Fibroblast of skin of back (primary cell): ENCODE measurements at places on chromosomes 3 and 15.
A peak's percentile ranks its signal among the peaks of the same experiment; 100 is the strongest.

DNA sequence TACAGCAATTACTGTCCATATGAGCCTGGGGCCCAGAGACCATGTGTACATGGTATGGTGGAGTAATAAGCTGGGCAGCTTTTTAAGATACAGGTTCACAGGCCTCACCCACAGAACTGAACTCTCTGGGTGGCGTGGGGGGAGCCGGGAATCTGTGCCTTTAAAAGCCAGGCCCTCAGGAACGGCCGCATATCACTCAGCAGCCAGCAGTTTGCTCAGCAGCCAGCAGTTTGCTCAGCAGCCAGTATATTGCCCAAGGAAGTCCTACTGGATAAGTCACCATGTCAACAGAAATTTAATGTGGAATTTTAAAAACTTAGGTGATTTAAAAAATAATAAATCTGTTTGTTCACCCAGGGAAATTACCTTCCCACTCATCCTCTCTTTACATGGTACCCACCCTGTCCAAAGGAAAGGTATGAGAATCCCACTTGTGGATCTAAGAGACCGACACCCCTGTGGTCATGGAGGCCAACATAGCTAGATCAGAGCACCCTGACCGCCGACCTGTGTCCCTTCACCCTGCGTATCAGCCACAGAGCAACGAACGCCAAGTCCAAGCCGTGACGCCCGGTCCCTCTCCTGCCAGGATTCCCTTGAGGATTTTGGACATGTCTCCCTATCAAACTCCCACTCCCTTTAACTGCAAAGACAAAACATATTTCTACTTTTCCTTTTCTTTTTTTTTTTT, 95.7 kb upstream of the CHRM5 start:
- DNase-seq = no peak

DNA sequence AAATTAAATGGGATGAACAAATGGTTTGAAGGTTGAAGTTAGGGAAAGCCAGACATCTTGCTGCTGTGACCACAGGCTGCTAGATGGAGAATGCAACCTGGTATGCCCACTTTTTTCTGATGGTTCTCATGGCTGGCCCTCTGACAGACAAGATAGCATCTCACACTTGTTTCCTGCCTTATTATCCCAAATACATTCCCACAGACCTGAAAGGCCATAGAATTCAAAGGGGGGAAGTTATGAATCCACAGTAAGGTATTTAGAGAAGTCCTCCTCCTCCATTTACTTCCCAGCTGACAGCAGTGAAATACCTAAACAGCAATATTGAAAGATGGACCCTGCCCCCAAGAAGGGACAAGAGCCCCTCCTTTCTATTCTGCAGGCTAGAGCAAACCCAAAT, 32.4 kb downstream of the LEO1 start:
- no peak for DNase-seq

- DNase-seq = no peak
Measured at GRCh38 chr15:75368689-75369239, 357 bp upstream of the MAN2C1 start.

GRCh38 chr3:196889844-196890708, 22.4 kb downstream of the SENP5 start:
- peak; percentile 7 for DNase-seq

DNA sequence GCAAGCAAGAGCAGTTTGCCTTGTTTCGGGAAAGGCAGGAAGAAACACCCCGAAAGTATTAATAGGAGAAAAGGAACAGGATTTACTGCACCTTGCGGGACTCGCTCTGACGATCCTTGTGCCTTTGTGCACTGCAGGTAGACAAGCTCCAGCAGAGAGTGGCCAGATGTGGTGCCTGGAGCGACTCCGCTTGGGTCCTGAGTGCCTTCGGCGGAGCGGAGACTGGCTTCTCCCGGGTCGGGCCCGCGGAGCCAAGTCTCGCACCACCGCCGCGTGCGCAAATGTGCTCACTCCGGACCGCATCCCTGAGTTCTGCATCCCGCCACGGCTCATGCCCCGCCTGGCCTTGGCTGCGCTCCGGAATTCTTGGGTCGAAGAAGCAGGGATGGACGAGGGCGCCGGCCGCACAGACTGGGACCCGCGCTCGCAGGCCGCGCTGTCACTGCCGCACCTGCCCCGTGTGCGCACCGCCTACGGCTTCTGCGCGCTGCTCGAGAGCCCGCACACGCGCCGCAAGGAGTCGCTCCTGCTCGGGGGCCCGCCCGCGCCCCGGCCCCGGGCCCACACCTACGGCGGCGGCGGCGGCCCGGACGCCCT, 769 bp downstream of the C2CD4A start:
- peak; percentile 12 for DNase-seq

GRCh38 chr3:192373586-192373985, 353.8 kb downstream of the FGF12 start:
- DNase-seq = no peak

GRCh38 chr3:61986473-61986872, 386.9 kb downstream of the FEZF2 start:
- no peak for DNase-seq

- no peak for DNase-seq
Measured at GRCh38 chr3:163605915-163606314, 1472.4 kb downstream of the SI start.

DNA sequence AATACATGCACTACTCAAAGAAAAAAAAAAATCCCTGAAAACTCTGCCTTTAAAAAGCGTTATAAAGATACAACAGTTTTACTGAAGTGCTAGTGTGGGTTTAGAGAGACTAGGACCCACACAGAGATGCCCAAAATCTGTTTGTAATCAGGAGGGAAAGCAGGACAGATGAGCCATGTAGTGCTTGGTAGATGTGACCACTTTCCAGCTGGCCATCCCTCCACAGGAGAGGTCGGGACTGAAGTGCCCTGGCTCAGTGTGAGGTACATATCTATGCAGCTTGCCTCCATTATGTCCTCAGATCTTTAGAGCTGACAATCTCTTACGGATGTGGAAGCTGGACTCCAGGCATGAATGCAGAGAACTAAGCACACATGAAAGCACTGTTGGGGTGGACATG, 57.5 kb upstream of the NANOGP8 start:
- DNase-seq = peak; percentile 9

DNA sequence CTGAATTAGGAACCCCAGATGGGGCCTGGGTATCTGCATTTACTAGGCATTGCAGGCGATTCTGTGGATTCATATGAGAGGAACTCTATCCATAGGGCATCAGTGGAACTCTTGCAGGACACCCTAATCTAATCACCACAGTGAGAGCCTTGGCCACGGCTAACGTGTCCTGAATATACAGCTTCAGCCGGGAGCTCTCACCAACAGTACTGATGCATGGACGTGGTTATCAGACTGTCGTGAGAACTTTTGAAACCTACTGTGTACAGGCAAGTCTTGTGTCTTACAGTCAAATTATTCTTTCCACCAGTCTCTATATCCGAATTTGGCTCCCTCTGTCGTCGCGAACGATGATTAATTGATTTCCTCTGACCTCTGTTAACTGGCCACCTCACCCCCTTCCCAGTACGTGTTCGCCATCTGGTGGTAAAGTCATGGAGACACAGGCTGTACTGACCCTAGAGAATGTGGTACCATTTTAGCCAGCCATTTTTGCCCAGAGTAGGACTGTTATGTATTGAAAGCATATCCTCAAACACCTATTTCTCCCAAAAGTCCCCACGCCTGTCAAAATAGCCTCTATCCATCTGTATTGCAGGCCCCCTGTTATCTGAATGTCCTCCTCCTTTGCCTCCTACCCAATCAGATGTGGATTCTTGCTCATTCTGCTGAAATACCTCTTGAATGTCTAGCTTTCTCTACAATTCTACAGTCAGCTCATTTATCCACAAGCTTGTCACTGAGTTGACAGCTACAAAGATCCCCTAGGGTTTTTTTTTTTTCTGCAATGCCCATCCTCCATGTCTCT, 39.7 kb downstream of the GLDN start:
- DNase-seq = peak; percentile 75

DNA sequence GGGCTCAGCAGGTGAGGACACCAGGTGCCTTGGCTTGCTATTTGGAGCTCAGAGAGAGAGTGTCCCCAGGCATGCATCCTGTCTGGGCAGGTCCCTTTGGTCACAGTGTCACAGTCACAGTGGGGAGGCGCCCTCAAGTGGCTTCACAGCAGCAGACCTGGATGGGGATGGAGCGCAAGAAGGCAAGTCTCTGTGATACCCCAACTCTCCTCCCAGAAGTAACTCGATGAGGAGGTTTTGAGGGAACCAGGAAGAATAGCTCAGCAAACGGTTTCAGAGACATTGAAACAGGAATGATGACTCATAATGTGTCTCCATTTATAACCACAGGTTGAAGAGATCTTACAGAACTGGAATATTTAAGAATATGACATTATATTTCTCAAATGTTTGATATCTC, 66.5 kb upstream of the SH3GL3 start:
- peak; percentile 54 for DNase-seq

- no peak for DNase-seq
Measured at GRCh38 chr15:40388941-40389823, 6.7 kb downstream of the KNSTRN start.

- DNase-seq = peak; percentile 60
Measured at GRCh38 chr3:113105966-113106660, 105.2 kb upstream of the BOC start.

DNA sequence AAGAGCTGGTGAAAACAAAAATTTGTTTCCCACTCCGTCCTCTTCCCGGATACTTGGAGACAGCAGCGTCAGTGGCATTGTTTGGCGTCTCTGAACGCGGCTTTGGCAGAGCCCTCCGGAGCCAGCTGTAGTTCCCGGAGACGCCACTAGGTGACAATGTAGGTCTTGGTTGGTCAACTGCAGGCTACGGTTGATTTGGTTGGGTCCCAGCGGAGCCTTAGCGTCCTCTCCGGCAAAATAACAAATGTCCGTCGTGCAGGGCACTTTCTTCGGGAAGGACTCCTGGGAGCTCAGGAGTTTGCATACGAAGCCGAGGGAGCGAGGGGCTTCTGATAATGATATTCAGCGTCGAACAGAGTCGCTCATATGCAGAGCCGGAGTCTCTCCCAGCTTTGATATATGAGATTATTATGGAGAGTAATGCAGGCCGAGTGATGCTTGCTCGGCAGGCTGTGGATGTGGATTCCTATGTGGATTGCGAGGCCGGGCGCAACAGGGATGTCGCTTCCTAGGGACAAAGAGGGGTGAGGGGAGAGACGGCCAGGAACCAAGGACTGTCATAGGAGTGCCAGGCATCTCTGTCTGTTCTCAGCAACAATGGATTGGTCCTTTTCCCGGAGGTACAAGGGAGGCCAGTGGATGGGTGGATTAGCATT, 74.8 kb downstream of the IL20RB start:
- peak; percentile 77 for DNase-seq

DNA sequence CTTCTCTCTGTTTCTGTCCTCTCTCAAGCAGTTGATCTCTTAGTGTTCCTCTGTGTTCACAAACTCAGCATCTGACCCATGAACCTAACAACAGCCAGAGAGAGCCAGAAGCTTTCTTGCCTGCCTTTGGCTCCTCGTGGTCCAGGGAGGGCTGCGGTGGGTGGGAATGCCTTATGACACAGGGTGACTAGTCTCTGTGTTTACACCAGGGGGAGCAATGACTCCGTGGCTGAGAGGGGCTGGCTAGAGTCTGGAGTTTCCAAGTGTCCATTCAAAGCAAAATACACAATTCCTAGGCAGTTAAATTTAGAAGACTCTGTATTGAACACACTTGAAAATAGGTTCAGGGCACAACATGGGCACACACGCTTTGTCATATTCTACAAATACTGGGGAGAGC, 370.0 kb upstream of the FRG2C start:
- peak; percentile 44 for DNase-seq

GRCh38 chr3:72699631-72700030, 148.6 kb downstream of the SHQ1 start:
- DNase-seq = no peak

DNA sequence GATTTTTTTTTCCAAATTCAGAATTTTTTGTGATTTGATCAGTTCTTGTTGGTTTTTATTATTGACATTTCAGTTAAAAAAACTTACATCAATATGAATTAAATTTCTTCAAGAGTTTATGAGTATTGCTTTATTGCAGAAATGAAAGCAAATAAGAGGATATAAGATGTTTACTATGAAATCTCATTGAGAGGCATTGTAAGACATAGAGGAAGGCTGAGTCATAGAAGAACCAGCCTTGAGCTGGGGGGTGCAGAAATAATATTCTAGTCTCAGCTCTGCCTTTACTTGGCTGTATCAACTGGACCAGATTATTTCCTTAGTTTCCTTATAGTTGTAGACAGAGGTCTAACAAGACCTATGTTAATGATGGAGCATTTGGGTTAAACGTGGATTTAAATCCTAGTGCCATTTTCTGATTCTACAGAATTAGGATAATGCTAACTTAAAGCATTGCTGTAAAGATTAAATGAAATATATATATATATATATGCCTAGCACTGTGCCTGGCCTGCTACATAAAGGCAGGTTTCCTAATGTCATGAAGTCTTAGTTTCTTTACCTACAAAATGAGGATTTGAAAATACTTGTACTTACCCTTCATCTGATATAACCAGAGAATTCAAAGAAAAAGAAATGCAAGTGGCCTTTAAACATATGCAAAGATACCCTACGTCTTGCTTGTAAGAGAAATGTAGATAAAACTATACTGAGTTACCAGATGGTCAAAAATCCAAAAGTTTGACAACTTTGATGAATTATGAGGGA, 7.3 kb downstream of the FAM98B start:
- peak; percentile 53 for DNase-seq

- peak; percentile 11 for DNase-seq
Measured at GRCh38 chr3:134590766-134591165, 60.1 kb downstream of the KY start.

DNA sequence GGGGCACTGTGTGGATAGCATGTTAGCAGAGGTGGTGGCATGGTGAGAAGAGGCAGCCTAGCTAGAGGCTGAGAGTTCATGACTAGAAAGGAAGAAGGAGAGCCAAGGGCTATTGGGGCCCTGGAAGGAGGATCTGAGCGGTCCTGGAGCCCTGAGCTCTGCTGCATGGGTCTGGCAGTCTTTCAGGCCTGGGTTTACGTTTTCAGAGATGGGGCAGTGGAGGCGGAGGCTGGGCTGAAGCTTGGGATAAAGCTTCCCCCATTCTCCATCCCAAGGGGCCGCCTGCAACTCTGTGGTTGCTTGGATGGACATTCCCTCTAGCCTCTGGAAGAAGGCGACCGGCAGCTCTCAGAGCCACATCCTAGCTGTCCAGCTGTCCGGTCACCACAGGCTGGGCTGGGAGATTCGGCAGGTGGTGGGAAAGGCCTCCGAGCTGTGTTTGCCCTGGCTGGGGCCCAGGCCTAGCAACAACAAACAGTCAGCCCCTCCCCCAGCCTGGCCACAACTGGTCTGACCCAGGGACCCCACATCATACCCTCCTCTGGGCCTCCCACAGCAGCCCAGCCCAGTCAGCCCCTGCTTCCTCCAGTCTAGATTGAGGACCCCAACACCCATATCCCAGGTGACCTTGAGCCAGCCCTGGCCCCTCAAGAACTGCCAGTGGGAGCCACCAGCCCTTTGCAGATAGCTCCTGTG, 1.8 kb upstream of the SLC38A3 start:
- DNase-seq = no peak

DNA sequence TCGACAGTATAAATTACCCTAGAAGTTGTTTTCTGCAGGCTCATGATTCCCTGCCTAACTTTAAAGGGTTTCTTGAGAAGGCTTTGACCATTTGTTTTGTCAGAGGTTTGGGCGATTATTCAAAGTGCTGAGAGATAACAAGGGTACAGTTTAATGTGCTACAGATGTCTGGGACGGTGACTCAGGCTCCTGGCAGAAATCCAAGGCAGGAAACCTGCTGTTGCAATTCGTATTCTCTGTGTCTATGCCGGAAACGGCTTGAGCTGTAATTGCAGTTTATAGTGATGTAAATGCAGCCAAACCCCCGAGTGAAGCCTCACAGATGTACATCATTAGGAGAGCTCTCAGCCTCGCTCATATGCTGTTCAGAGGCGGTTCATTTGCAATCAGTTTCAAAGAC, 65.6 kb downstream of the SYNPR start:
- DNase-seq = peak; percentile 96

- no peak for DNase-seq
Measured at GRCh38 chr3:130783629-130784028, 37.0 kb upstream of the PIK3R4 start.
